ENCODE measurements at places on chromosomes 11 and 22. TPM values are rescaled to one million over a fixed set of nuclear protein-coding genes. Genes with fewer than 3 reads are reported as not detected.

DNA sequence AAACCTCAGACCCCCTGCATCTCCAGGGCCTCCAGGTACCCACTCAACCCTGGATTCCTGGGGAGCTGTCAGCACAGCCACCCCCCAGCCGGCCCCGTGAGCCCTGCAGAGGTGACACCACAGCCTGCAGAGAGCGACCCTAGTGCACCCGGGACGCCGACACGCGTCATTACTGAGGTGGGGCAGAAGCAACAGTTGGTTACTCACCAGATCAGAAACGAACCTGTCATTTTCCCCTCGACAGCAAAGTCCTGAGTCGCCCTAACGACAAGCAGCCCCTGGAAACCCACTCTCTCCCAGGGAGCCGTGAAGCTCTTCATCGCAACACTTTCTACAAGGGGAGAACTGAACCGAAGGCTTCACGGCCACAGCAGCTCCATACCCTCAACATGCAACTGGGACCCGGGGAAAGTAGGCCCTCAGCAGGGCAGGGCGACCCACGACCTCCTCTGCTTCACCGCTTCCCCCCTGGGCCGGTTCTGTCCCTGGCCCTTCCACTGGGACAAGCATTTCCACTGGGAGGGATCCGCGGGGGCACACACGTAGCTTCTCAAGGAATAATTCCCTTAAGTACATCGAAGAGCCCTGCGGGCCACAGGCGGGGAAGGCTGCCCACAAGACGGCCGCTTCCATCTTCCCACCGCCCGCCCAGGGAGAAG, 1.6 kb downstream of the BRD1 start:
- DNase-seq, result no peak
- H3K36me3 ChIP-seq, result peaks cover 14% of the 10 kb centered on the region
- H3K27me3 ChIP-seq, result no peaks in the 10 kb centered on the region
- H3K27ac ChIP-seq, result peak overlapping the region; percentile 92
- peak overlapping the region; percentile 67 for H3K4me3 ChIP-seq

GRCh38 chr11:101917226-101917625, 904 bp upstream of the ANGPTL5 start:
- H3K27me3 ChIP-seq, result no peaks in the 10 kb centered on the region
- H3K4me1 ChIP-seq, result peaks cover 13% of the 10 kb centered on the region
- peak overlapping the region; percentile 84 for H3K27ac ChIP-seq
- no peak overlapping the region for H3K4me3 ChIP-seq
- no peaks in the 10 kb centered on the region for H3K36me3 ChIP-seq
- no peak for DNase-seq

DNA sequence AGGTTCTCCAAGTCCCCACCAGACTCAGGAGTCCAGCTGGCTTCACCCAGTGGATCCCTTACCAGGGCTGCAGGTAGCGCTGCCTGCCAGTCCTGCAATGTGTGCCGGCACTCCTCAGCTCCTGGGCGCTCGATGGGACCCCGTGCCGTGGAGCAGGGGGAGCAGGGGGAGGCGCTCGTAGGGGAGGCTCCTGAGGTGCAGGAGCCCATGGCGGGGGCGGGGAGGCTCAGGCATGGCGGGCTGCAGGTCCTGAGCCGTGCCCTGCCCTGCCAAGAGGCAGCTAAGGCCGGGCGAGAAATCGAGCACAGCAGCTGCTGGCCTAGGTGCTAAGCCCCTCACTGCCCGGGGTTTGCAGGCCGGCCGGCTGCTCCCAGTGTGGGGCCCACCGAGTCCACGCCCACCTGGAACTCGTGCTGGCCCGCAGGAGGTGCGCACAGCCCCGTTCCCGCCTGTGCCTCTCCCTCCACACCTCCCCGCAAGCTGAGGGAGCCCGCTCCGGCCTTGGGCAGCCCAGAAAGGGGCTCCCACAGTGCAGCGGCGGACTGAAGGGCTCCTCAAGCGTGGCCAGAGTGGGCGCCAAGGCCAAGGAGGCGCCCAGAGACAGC, 792.9 kb upstream of the CCDC179 start:
- no peaks in the 10 kb centered on the region for H3K4me1 ChIP-seq
- no peaks in the 10 kb centered on the region for H3K27me3 ChIP-seq
- H3K4me3 ChIP-seq, result no peak overlapping the region
- no peaks in the 10 kb centered on the region for H3K36me3 ChIP-seq
- no peak overlapping the region for H3K27ac ChIP-seq

DNA sequence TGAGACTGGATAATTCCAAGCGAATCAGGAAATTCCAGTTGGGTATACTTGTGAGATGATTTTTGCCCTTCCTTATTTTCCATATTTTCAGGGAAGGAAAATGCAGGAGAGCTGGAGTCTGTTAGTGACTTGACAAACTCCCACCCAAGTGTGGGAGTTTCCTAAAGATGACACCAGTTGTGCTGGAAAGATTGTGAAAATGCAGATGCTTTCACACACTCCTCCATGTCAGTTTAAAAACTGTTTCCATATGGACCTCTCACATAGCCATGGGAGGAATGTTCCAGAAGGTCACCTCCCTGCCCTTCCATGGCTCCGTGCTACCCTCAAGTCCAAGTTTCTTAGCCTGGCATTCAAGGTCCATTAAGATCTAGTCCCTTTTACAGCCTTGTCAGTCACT, 350.7 kb upstream of the NARS2 start:
- no peaks in the 10 kb centered on the region for H3K36me3 ChIP-seq
- H3K4me1 ChIP-seq, result peaks cover 4% of the 10 kb centered on the region
- no peak for DNase-seq
- no peaks in the 10 kb centered on the region for H3K27me3 ChIP-seq
- H3K4me3 ChIP-seq, result no peak overlapping the region
- no peak overlapping the region for H3K27ac ChIP-seq

GRCh38 chr11:450809-451451, 851 bp downstream of the PTDSS2 start:
- no peaks in the 10 kb centered on the region for H3K27me3 ChIP-seq
- peaks cover 27% of the 10 kb centered on the region for H3K4me1 ChIP-seq
- DNase-seq, result peak; percentile 83
- peak overlapping the region; percentile 91 for H3K27ac ChIP-seq
- peaks cover 6% of the 10 kb centered on the region for H3K36me3 ChIP-seq
- H3K4me3 ChIP-seq, result peak overlapping the region; percentile 73

DNA sequence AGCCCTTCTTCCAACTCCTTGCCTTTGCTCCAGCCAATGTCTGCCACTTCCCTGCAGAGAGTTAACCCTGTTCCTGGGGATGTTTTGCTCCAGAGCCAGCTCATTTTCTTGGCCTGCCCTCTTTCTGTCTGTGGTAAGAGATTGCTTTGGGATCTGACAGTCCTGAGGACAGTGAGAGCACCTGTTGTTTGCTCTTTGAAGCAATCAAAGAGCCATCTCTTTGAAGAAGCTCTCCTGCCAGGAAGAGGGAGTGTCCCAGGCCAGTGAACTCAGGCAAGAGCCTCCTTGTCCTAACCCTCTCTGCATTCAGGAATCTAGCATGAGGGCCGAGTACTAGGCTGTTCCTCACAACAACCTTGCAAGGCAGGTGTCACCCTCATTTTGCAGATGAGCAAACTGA, 42.2 kb downstream of the TRAF6 start:
- H3K4me1 ChIP-seq, result no peaks in the 10 kb centered on the region
- H3K4me3 ChIP-seq, result no peak overlapping the region
- no peaks in the 10 kb centered on the region for H3K27me3 ChIP-seq
- DNase-seq, result no peak

DNA sequence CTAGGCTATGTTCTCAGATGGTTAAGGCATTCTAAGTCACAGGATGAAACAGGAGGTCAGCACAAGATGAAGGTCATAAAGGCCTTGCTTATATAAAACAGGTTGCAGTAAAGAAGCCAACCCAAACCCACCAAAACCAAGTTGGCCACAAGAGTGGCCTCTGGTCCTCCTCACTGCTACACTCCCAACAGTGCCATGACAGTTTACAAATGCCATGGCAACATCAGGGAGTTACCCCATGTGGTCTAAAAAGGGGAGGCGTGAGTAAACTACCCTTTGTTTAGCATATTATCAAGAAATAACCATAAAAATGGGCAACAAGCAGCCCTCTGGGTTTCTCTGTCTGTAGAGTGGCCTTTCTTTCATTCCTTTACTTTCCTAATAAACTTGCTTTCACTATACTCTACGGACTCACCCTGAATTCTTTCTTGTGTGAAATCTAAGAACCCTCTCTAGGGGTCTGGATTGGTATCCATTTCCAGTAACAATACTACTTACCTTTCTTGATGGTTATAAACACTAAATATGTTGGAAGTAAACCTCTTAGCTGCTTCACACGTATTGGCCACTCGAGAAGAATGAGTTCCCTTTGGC, 1237.9 kb downstream of the FAM181B start:
- H3K4me1 ChIP-seq, result no peaks in the 10 kb centered on the region
- no peak for DNase-seq
- no peak overlapping the region for H3K27ac ChIP-seq

DNA sequence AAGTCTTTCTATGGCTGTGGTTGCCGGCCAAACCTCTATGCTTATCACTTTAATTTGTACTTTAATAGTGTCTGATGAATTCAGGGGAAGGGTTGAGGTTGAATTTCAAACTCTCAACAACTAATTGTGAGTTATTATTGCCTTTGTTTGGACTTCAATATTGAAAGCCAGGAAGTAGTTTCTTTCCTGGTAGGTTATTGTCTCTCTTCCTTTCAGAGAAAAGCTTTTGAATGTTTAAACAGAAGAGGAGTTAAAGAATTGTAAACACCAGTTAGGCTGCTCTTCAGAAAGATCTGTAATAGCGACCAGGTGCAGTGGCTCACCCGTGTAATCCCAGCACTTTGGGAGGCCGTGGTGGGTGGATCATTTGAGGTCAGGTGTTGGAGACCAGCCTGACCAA, 22.2 kb downstream of the NNMT start:
- H3K27me3 ChIP-seq, result no peaks in the 10 kb centered on the region
- no peak for DNase-seq
- H3K4me3 ChIP-seq, result no peak overlapping the region
- H3K36me3 ChIP-seq, result no peaks in the 10 kb centered on the region
- peaks cover 10% of the 10 kb centered on the region for H3K4me1 ChIP-seq

DNA sequence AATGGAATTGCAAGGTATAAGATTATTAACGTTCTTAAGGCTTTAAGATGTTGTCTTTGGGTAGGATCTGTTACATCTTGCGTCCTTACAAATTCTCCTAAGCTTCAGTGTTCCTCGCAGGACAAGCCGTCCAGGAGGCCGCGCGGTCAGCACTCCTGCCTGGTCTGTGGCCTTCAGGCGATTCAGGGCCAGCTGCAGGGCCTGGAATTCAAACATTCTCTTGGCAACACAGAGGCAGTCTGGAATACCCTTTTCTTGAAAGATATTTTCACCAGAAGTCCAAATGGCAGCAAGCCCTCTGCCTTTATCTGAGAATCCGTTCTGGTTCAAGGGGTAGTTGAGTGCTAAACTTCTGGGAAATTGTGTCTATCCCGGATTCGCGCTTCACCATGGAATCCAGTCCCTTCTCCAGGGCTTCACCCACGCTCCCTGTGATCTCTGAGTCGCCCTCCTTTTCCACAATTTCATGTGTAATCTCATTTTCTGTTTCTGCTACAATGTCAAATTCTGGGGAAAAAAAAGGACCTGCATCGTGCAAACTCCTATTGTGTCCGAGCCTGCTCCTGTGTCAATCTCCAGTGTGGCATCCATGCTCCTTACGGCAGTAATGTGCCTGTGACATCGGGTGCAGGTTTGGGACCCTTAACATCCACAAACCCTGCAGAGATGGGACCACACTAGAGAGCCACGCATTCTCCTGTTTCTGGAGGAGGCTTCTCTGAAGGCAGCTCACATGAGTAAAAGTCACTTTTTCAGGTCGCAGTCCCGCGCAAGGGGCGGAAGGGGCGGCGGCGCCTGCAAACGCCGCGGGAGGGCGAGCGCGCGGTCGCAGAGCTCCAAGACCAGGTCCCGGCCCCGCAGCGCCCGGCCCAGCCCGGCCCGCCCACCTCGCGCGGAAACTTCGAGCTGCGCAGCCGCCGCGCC, 25.4 kb upstream of the SORL1 start:
- no peaks in the 10 kb centered on the region for H3K27me3 ChIP-seq
- peak; percentile 67 for DNase-seq
- H3K27ac ChIP-seq, result no peak overlapping the region
- H3K36me3 ChIP-seq, result no peaks in the 10 kb centered on the region
- no peaks in the 10 kb centered on the region for H3K4me1 ChIP-seq

DNA sequence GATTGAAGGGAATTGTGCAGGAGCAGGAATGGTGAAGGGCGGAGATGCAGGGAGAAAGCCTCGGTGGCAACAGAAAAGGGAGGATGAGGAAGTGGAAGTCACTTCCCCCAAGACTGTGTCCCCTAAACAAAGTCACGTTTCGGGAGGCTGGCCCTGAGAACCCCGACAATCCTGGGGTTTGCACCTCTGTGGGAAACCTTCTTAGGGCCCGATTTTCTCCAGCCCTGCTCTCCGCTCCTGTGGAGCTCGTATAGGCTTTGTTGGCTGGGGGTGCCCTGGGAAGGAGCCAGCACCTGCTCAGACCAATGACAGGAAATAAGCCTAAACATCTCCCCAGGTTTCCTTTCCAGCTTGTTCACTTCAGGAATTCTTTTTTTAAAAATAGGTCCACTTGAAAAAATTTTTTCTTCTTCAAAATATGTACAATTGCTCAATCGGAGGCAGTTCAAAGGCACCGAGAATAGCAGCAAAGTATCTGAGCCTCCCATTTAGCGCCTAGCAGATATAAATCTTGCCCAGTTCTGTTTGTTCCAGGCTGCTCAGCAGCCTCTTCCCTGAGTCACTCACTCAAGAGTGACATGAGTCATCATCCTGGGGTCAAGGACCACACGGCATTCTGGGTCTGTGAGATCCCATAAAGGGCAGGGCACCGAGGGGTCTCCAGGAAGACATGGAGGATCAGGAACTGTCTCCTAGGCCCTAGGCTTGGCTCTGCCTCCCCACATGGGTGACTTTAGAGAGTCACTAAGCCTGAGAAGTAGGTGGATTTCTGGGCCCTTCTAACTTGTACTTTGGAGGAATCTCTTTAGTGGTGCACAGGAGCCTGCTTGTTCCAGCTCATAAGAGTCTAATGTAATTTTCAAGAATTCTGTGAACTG, 34.0 kb downstream of the IRAG1 start:
- H3K4me1 ChIP-seq, result peaks cover 96% of the 10 kb centered on the region
- peak; percentile 88 for DNase-seq
- no peak overlapping the region for H3K4me3 ChIP-seq
- H3K27me3 ChIP-seq, result no peaks in the 10 kb centered on the region
- no peaks in the 10 kb centered on the region for H3K36me3 ChIP-seq
- peak overlapping the region; percentile 87 for H3K27ac ChIP-seq

The FKBP2 gene
- total RNA-seq, result 52.5 TPM

The C11orf87 gene
- total RNA-seq, result not detected

The SOX10 gene
- total RNA-seq, result 3.8 TPM

The SLC22A12 gene
- not detected for total RNA-seq

The GLB1L2 gene
- 108 TPM for total RNA-seq

The C22orf42 gene
- not detected for total RNA-seq

The MMP11 gene
- total RNA-seq, result 9.9 TPM

The KRTAP5-10 gene
- not detected for total RNA-seq

The KIRREL3 gene
- total RNA-seq, result 0.81 TPM

Measured in sigmoid colon (tissue), 7 donors.